ENCODE measurements at places on chromosomes 1 and 21.

GRCh38 chr1:234230414-234230862 is 142.8 kb upstream of the COA6 start:
- no peaks in the 10 kb centered on the region for H3K4me1 ChIP-seq
- H3K27me3 ChIP-seq: peaks cover 3% of the 10 kb centered on the region
- no peaks in the 10 kb centered on the region for H3K36me3 ChIP-seq
- H3K4me3 ChIP-seq: no peak overlapping the region

DNA sequence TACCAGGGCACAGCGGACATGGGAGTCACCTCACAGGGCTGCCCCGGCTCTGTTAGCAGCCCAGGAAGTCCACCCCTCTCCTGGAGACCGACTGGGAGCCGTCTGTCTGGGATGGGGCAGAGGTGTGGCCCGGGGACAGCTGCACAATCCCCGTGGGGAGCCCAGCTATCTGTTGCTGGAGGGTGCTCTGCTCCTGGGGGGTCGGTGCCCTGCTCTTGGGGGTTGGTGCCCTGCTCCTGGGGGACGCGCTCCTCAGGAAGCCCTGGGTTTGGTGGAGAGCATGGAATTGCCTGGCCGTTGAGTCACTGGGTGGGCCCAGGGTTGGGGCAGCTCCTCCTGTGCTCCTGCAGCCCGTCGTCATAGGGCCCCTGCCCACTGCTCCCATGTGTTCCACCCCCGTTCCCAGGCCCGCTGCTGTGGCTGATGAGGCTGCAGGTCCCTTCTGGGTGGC is 39.3 kb downstream of the AGPAT3 start:
- H3K4me1 ChIP-seq: no peaks in the 10 kb centered on the region
- no peak overlapping the region for H3K4me3 ChIP-seq
- no peak overlapping the region for H3K27ac ChIP-seq

DNA sequence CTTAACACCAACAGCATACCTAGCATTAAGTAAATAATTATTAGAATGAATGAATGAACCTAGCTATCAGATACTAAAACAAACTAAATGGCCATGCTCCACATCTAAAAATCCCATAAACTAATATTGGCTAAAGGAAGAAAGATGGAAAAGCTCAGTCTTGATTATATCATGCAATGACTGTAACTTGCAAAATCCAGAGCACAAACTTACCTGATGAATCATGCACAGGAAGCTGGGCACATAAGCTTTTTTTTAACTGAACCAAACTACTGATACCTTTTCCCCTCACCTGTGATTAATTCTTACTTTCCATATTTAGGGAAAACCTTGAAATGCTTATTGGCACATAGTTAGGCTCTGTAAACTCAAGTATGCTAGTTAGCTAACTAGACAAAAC is 70.2 kb downstream of the KIF14 start:
- H3K36me3 ChIP-seq: no peaks in the 10 kb centered on the region
- DNase-seq: no peak
- no peaks in the 10 kb centered on the region for H3K4me1 ChIP-seq
- H3K27me3 ChIP-seq: no peaks in the 10 kb centered on the region
- H3K27ac ChIP-seq: no peak overlapping the region

GRCh38 chr1:39368045-39368444 is 123.4 kb upstream of the BMP8A start:
- no peak for DNase-seq
- H3K27ac ChIP-seq: no peak overlapping the region
- H3K27me3 ChIP-seq: no peaks in the 10 kb centered on the region
- H3K4me1 ChIP-seq: no peaks in the 10 kb centered on the region

GRCh38 chr1:234851450-234852438 is 241.8 kb upstream of the IRF2BP2 start:
- no peaks in the 10 kb centered on the region for H3K36me3 ChIP-seq
- H3K4me3 ChIP-seq: no peak overlapping the region
- no peaks in the 10 kb centered on the region for H3K27me3 ChIP-seq
- peak overlapping the region; percentile 35 for H3K27ac ChIP-seq
- DNase-seq: no peak

DNA sequence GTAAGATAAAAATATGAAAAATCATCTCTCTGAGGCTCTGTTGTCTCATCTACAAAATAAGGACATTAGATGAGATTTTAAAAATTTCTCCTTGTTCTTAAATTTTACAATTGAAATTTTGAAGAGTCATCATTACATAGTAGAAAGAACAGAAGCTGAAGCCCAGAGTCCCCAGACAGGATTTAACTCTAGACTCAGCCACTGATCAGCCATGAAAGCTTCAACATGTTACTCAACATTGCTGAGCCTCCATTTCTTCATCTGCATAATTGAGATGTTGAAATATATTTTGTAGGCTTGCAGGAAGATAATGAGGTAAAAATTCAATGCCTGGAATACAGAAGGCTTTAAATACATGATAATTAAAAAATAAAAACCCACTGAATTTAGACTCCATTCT is 633.3 kb downstream of the LMO4 start:
- H3K27me3 ChIP-seq: no peaks in the 10 kb centered on the region
- no peak overlapping the region for H3K4me3 ChIP-seq
- no peaks in the 10 kb centered on the region for H3K36me3 ChIP-seq
- no peaks in the 10 kb centered on the region for H3K4me1 ChIP-seq

- H3K27ac ChIP-seq: peak overlapping the region; percentile 44
- H3K27me3 ChIP-seq: no peaks in the 10 kb centered on the region
- DNase-seq: peak; percentile 67
- H3K4me3 ChIP-seq: peak overlapping the region; percentile 94
These were observed 1.7 kb downstream of the CDC14A start for GRCh38 chr1:100353988-100354387.

GRCh38 chr1:99957818-99958217 is 12.0 kb upstream of the SLC35A3 start:
- H3K36me3 ChIP-seq: no peaks in the 10 kb centered on the region
- H3K27ac ChIP-seq: no peak overlapping the region
- H3K4me3 ChIP-seq: no peak overlapping the region
- H3K4me1 ChIP-seq: no peaks in the 10 kb centered on the region

DNA sequence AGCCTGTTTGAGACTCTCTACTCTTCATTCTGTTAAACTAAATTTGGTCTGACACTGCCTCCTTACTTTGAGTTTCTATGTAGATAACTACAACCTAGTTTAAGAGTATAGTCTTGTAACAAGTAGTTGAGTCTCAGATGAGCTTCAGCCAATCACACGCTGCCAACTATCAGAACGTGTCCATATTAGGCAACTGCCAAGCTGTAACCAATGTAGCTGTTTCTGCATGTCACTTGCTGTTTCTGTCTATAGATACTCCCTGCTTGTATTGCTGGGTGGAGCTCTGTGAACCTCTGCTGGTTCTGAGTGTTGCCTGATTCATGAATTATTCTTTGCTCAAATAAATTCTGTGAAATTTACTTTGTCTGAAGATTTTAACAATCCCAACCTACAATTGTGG is 452.6 kb upstream of the NR5A2 start:
- no peaks in the 10 kb centered on the region for H3K36me3 ChIP-seq
- no peak overlapping the region for H3K27ac ChIP-seq

DNA sequence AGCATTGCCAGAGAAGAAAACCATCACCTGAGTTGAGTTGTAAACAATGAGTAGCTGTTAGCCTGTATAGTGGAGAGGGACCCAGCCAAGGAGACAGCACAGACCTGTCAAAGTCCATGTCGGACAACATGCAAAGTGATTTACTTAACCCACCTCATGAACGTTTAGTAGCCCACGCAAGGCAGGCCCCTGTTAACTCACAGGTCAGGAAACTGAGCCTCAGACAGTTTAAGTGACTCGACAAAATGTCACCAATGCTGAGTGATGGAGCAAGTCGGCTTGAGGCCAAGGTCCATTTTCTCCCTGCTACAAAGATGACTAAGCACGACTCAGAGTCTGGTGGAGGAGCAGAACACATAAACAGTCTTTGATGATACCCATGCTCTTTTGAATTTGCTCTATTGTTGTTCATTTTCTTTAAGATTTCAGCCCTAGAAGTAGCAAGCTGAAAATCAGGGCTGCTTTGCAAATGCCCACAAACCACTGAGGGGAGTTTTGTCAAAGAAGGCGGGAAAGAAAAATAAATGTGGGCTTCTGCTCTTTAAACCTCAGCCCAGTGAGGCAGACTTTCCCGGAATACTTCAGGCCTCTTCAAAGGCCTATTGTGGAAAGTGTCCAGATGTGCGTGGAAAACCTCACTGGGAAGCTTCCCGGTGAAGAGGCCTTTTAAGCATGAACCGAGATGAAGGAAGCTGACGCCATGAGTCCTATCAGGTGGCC is 83.8 kb upstream of the HOOK1 start:
- H3K36me3 ChIP-seq: no peaks in the 10 kb centered on the region
- H3K27ac ChIP-seq: peak overlapping the region; percentile 84
- peak; percentile 85 for DNase-seq
- no peak overlapping the region for H3K4me3 ChIP-seq

- H3K36me3 ChIP-seq: no peaks in the 10 kb centered on the region
- DNase-seq: no peak
- H3K27ac ChIP-seq: no peak overlapping the region
These were observed 15.2 kb downstream of the SLC66A1 start for GRCh38 chr1:19327301-19327700.

DNA sequence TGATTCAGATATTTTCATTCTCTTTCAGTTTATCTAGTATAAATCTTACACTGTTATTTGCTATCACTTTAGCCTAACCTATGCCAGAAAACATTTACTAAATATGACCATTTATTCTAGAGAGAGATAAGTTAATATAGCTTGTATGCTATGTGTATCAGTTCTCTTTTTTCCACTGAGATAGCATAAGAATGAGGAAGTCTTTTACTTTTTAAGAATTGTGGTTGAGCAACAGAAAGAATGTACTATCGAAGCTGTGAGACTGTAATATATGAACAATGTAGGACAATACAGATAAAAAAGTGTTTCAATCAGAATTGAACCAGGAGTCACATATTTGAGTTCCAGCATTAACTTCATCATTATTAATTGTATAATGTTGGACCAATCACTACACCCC is 479.9 kb upstream of the PLXNA2 start:
- H3K27me3 ChIP-seq: no peaks in the 10 kb centered on the region
- H3K4me3 ChIP-seq: no peak overlapping the region
- no peak overlapping the region for H3K27ac ChIP-seq
- H3K36me3 ChIP-seq: no peaks in the 10 kb centered on the region
- no peaks in the 10 kb centered on the region for H3K4me1 ChIP-seq

- no peaks in the 10 kb centered on the region for H3K36me3 ChIP-seq
- no peaks in the 10 kb centered on the region for H3K27me3 ChIP-seq
- peak; percentile 29 for DNase-seq
- no peak overlapping the region for H3K4me3 ChIP-seq
- no peaks in the 10 kb centered on the region for H3K4me1 ChIP-seq
These were observed 410.1 kb upstream of the PLXNA2 start for GRCh38 chr1:208654241-208654640.

DNA sequence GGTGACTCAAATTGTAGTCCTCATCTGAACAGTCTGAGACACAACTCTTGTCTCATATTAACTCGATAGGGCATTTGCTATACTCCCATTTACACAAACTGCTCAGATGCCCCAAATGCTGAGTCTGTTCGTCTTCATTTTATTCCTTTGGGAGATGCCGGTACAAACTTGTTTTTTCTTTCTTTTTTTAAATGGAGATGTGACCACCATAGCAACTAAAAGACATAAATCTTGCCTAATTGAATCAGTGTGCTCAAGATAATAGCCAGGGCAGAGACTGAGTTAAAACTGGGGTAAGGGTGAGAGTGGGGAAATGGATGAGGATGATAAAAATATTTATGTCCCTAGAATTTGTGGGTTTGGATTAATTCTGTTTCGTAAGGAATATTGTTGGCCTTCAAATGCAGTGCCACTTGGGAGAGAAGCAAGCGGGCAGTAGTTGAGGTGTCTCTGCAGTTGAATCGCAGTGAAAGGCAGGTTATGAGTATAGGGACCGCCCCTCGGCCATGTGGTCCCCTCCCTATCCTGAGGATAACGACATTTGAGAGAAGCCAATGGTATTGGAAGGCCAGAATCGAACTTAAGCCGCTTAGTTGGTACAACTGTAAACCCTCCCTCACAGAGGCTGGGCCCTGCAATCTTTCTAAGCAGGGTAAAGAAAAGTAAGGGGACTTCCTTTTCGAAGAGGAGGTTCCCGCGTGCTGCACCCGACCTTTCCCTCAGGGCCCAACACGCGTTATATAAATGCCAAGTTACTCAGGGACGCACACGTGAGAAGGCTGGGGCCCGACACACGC is 859 bp upstream of the LRRC8B start:
- H3K27ac ChIP-seq: peak overlapping the region; percentile 93
- peaks cover 6% of the 10 kb centered on the region for H3K27me3 ChIP-seq
- H3K4me3 ChIP-seq: peak overlapping the region; percentile 90
- H3K4me1 ChIP-seq: peaks cover 7% of the 10 kb centered on the region
- no peaks in the 10 kb centered on the region for H3K36me3 ChIP-seq

DNA sequence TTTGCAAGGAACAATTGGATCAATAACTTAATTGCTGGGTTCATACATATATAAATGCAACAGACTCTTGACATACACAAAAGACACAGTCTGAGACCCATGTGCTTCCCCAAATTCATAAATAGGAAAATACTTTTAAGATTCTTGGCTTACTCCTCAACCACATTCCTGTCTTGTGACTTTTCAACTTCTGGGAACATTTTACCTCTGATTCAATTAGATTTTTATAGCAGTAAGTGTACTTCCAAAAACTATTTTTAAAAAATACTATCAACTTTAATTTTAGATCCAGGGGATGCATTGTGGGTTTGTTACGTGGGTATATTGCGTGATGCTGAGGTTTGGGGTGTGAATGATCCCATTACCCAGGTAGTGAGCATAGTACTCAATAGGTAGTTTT is 406.7 kb downstream of the RPS6KC1 start:
- no peaks in the 10 kb centered on the region for H3K36me3 ChIP-seq
- no peaks in the 10 kb centered on the region for H3K27me3 ChIP-seq
- no peak for DNase-seq
- H3K4me1 ChIP-seq: no peaks in the 10 kb centered on the region

DNA sequence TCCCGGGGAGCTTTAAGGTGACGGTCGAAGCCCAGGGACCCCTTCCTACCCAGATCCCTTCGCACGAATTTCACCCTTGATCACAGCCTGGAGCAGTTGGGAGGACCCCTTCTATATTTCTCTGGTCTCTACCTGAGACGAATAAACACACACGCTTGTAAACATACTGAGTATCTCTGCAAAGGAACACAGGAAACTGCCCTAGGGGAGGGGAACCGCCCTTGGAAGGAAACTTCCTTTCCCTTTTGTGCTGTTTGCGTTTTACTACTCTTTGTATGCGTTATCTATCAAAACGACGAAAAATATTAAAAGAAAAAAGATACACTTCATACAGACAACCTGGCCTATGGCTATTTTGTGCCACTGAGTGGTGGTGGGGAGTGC is 750 bp downstream of the NECAP2 start:
- H3K4me3 ChIP-seq: peak overlapping the region; percentile 81
- peaks cover 9% of the 10 kb centered on the region for H3K4me1 ChIP-seq
- H3K27ac ChIP-seq: peak overlapping the region; percentile 85
- no peaks in the 10 kb centered on the region for H3K27me3 ChIP-seq
- no peaks in the 10 kb centered on the region for H3K36me3 ChIP-seq

DNA sequence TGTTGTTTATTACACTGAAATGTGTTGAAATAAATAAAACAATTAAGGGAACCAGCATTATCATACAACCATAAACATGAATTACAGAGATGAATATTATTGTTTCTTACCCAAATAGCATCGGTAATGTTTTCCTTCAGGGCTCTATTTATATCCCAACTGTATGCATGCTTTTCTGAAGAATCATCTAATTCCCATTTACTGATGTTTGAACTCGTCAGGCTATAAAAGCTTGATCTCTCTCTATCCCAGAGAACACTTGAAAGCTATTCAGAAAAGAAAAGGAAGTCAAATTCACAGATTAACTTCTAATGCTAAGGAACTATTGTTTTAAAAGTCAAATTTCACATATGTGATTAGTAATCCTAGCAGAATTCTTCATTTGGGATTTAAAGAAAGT is 12.4 kb downstream of the NUP133 start:
- H3K4me1 ChIP-seq: no peaks in the 10 kb centered on the region
- no peak overlapping the region for H3K4me3 ChIP-seq
- no peaks in the 10 kb centered on the region for H3K36me3 ChIP-seq
- H3K27ac ChIP-seq: no peak overlapping the region
- DNase-seq: no peak
